ENCODE measurements at places on chromosomes 2 and 18.

- DNase-seq = no peak
These were observed 15.5 kb downstream of the LYG1 start for GRCh38 chr2:99285526-99285925.

GRCh38 chr18:79106084-79106483 is 36.9 kb downstream of the ATP9B start:
- no peak for DNase-seq

GRCh38 chr2:96123936-96124335 is 7.6 kb upstream of the ADRA2B start:
- no peak for DNase-seq

DNA sequence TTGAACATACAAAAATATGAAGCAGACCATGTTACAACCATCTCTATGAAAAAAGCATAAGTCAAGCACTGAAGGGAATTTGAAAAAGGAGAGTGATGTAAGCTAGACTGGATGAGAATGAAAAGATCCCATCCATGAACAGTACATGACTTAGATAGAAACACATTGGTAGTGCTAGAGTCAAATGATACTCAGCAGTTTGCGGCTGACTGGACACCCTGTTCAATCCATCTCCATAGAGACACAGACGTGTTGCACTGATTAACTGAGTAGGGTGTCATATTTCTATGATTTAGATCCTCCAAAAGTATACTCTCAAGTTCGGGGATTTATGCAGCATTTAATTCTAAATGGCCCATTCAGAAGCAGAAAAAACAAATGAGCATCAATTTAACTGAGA is 674.3 kb upstream of the NRXN1 start:
- DNase-seq = no peak

DNA sequence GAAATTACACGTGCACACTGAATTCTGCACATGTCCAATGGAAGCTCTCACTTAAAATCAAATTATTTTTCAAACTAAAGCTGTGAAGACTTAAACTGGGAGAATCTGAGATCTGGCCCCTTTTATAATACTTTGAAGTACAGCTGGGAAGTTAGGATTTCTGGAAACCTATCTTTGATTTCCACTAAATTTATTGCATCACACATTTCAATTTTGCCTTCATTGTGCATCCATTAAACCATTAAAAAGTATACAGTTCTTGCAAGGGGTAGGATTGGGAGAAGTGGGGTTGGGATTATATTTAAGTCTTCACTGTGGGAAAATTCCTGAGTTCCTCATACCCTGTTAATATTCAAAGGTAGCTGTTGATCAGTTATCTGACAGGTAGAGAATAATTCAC is 1229.6 kb upstream of the ZEB2 start:
- DNase-seq = no peak

- DNase-seq = no peak
These were observed 70.6 kb downstream of the IRS1 start for GRCh38 chr2:226728996-226729395.

GRCh38 chr2:224990710-224991109 is 51.6 kb downstream of the DOCK10 start:
- DNase-seq = no peak

- DNase-seq = no peak
These were observed 97.9 kb downstream of the MTCL1 start for GRCh38 chr18:8803063-8803795.
